ENCODE measurements at places on chromosomes 7 and 10. TPM values are rescaled to one million over a fixed set of nuclear protein-coding genes. Genes with fewer than 3 reads are reported as not detected.

PYROXD2 gene
- 14.2 TPM for total RNA-seq

C10orf62 gene
- 0.32 TPM for total RNA-seq

RBP3 gene
- not detected for total RNA-seq

DNA sequence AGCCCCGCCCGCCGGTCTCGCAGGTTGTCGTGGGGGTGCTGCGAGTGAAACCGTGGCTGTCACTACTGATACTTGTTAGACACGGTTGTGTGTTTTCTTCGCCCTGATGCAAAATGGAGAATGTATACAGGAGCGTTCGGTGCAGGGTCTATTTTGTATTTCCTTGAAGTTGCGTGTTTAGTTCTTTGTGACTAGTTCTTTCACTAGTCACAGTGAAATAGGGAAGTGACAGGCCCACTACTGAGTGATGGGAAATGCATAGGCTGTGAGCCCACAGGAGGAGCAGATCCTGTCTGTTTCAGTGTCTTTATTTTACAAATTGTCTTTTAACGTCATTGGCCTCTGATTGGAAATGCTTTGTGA lies 675 bp downstream of the ABRAXAS2 start:
- DNase-seq: no peak

DNA sequence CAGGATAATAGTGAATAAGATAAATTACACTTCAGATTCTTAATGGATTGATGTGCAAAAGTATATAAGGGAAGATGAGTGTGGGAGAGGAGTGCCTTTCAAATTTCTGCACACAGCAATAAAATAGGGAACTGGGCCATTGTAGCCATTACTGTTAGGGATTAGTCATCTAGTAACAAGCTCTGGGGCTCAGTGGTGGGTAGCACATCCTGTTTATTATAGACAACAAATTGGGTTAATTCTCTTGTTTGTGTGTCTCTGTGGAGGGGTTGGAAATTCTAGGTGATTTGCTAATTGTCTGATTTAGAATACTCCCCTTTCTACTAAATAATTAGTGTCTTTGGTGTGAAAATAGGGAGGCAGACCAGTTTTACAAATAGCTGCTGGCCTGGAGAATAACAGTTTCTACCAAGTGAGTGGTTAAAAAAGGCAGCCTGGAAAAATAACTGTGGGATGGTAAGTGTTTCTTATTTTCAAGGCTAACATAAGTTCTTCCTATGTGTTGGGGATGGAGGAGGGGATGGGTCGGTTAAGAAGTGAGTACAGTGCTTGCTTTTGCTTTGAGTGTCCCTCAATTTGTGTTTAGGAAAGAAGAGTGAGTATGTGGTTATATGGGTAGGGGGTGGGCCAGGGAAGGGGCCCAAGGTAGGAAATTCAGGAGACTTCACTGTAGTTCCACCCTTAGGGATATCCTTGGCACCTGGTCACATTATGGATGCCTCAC lies 43.3 kb upstream of the TMEM248 start:
- DNase-seq: no peak

EIF5AL1 gene
- 5.6 TPM for total RNA-seq

- DNase-seq: no peak
These were observed 25.1 kb downstream of the POLL start for GRCh38 chr10:101563007-101563406.

- no peak for DNase-seq
These were observed 61.9 kb downstream of the SYPL1 start for GRCh38 chr7:106050002-106050745.

- DNase-seq: no peak
These were observed 111.3 kb upstream of the KCTD7 start for GRCh38 chr7:66517212-66517909.

SSC4D gene
- total RNA-seq: 1.1 TPM

GRCh38 chr7:143388051-143388450 lies 6.9 kb downstream of the ZYX start:
- DNase-seq: no peak

GRCh38 chr7:81280531-81280930 lies 361.7 kb upstream of the SEMA3C start:
- DNase-seq: no peak

DNA sequence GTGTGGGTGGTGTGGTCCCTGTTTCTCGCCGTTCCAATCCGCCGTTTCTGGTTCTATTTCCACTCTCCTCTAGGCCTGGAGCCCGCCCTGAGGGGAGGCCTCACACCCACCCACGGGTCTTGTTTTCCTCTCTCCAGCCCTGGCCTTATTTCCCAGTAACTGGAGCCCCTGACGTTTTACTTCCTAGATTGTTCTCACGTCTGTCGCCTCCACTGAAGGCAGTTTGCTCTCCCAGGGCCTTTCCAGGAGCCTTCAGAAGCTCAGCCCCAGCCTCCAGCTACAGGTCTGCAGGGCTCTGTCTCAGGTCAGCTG lies 30.6 kb downstream of the CFAP46 start:
- no peak for DNase-seq

DNA sequence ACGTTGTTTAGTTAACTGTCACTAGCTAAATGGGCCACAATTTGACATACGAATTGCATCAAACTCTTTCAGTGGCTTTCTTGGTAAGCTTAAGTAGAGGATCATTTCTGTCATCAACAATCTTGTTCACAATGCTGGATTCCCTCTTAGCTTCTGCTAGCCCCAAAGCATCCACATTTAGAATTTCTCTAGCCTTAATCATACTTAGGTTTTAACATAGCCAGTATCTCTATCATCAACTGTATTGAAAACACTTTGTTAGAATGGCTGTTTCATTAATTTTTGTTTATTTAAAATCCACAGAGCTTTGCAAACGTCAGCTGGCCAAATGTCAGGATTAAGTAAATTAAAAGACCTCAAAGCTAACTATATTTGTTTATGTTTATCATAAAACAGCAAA lies 41.1 kb downstream of the ABRAXAS2 start:
- DNase-seq: no peak

GRCh38 chr10:93115661-93116383 lies 42.1 kb downstream of the CYP26A1 start:
- peak; percentile 74 for DNase-seq

DPP6 gene
- total RNA-seq: not detected
